ENCODE measurements at places on chromosomes 3 and 15.

- no peak for DNase-seq
Observed at GRCh38 chr3:661356-661755, 431.5 kb upstream of the CNTN6 start.

DNA sequence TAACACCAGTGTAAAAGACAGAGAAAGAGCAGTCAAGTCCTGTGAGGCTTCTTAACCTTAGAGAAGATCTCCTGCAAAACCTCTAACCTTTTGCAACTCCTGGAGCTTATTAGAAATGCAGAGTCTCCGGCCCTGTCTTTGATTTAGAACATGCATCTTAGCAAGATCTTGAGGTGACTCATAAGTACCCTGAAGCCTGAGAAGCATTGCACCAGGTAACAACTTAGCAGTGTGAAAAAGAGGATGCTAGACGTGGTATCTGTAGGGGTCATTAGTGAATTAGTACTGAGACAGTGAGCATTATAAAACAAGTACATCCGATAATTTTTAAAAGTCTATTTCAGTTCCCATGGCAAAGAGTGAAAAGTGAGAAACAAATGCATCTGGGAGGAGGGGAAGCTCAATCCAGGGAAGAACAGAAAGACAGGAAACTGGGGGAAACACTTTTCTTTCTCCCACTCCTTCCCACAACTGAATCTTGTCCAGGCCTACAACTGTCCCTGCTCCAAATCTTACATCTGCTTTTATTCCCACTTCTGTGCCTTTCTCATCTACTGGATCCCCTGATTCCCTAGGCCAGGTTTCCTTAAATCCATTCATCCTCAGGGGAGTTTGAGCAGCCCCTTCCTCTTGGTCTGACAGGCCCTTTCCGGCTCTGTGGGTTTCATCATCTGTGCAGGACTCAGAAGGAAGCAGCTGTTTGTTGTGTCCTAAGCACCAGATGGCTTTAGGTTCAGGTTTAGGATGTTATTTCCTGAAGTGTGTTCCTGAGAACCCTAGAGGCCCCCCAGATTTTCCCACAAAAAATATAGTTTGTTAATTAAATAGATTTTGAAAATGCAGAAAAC is 128.1 kb upstream of the IL12A start:
- DNase-seq = no peak

GRCh38 chr3:131957980-131958379 is 76.8 kb downstream of the CPNE4 start:
- DNase-seq = no peak

DNA sequence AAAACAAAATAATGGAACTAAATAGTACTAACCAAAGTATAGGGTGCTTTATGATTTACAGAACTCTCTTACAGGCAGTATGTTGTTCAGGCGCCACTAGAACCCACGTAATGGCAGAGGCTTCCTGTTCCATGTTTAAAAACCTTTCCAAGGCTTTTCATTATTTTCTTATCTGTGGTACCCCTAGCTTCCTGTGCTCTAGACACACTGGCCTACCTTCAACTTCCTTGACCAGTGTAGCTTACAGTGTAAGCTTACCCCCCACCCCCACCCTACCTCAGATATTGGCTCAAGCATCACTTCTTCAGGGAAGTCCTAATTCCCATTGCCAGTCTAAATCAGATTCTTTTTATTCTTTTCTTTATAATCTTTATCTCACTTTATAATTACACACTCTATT is 2.9 kb downstream of the NR2C2 start:
- DNase-seq = no peak

DNA sequence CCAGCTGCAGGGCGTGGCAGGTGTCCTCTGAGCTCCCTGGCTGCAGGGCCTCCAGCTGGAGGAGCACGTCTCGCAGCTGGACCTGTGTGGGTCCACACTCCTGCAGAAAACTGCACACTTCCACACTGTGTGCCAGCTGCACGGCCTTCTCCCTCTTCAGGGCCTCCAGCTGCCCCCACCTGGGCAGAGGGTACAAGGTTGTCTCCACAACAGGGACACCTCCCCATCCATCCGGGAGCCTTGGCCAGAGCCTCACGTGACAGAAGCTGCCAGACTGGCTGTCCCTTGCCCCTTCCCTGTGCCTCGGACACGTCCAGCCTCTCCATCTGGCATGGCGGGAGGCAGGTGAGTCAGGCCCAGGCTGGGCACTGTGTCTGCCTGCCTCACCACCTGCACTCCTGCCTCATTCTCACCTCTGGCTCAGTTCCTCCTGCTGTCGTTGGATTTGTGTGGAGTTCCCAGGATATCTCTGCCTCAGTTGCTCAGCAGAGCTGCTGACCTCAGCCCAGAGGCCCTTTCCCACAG is 14.5 kb downstream of the SPTBN5 start:
- DNase-seq = no peak

GRCh38 chr3:15492847-15493360 is 28.6 kb downstream of the COLQ start:
- no peak for DNase-seq

GRCh38 chr3:81003817-81004216 is 757.6 kb downstream of the GBE1 start:
- no peak for DNase-seq

- no peak for DNase-seq
Observed at GRCh38 chr3:66761093-66761780, 236.9 kb upstream of the KBTBD8 start.

GRCh38 chr3:9388142-9388541 is 9.3 kb upstream of the SETD5 start:
- DNase-seq = no peak

DNA sequence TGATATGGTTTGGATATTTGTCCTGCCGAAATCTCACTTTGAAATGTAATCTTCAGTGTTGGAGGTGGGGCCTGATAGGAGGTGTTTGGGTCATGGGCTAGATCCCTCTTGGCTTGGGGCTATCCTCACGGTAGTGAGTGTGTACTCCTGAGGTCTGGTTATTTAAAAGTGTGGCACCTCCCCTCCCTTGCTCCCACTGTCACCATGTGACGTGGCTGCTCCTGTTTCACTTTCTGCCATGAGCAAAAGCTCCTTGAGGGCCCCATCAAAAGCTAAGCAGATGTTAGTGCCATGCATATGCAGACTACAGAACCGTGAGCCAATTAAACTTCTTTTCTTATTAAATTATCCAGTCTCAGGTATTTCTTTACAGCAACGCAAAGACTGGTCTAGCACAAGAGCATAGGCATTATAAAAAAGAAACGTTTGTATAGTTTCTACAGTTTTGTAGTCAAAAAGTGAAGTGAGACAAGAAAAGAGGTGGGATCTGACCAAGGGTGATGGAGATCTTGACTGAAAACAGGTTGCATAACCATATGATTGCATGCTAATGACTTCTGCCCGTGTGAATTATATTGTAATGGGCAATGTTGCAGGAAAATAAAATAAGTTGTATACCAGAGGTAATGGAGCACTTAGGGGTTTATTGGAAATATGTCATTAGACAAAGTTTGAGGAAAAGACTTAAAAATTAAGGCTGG is 28.5 kb upstream of the CLASP2 start:
- no peak for DNase-seq

DNA sequence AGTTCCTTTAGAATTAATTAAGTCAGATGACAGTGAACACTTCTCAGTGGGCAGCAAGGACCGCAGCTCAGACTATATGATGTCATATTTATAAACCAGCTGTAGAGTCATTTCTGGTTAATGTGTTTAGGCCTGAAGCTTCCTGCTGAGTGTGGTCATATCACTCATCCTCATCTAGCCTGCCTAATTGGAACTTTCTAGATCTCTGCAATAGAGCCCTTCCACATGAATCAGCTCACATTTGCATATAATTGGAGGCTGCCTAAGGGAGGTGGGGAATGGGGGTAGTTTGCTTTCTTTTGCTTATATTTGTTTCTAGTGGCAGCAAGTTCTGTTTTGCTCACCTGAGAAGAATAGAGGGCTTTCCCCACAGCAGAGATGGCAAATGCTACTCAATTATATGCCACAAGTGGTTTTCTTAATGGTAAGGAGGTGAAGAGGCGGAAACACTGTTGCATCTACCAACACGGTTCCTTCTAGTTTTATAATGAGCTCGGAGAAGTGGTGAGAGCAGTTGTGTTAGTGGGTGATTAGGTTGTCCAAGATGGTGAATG is 148.1 kb downstream of the KLHL25 start:
- no peak for DNase-seq
